ENCODE measurements at places on chromosomes 3 and 15.
A peak's percentile ranks its signal among the peaks of the same experiment; 100 is the strongest.

GRCh38 chr3:186339180-186339918 lies 22.7 kb downstream of the DGKG start:
- DNase-seq = no peak

GRCh38 chr3:183449391-183449790 lies 21.0 kb upstream of the MCF2L2 start:
- DNase-seq = peak; percentile 55

- DNase-seq = no peak
Observed at GRCh38 chr3:44436181-44436580, 41.3 kb downstream of the ZNF445 start.

DNA sequence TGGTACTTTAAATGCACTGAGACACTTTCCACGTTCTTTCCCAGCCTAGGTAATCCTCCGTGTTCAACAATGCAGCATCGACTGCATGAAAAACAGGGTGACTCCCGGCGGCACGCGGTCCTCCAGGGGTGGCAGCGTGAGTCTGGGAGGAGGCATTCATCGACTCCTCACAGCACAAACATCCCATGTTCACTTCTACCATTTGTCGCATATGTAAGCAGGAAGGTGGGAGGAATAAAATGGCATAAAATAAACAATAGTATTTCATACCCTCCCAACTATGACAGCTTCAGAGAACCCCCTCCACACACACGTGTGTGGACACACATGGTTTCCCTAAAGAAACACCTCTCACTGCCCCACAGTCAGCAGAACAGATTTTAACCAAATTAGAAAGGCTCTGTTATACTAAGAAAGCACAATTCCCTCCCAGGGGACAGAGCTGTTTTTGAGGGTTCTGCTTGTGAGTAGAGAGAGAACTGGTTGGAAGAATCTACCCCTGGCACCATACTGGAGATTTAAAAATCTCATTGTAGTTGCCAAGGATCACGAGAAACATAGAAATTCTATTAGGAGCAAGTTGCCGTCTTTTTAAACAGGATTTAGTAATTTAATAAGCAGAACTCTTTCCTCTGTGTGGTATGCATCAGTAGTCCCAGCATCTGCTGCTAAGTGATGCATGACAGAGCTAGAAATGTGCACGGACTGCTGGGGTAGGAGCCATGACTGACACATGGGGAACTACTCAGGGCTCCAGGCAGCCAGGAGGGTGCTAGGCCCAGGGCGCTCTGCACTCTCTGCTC lies 6.0 kb downstream of the FAM43A start:
- DNase-seq = no peak

DNA sequence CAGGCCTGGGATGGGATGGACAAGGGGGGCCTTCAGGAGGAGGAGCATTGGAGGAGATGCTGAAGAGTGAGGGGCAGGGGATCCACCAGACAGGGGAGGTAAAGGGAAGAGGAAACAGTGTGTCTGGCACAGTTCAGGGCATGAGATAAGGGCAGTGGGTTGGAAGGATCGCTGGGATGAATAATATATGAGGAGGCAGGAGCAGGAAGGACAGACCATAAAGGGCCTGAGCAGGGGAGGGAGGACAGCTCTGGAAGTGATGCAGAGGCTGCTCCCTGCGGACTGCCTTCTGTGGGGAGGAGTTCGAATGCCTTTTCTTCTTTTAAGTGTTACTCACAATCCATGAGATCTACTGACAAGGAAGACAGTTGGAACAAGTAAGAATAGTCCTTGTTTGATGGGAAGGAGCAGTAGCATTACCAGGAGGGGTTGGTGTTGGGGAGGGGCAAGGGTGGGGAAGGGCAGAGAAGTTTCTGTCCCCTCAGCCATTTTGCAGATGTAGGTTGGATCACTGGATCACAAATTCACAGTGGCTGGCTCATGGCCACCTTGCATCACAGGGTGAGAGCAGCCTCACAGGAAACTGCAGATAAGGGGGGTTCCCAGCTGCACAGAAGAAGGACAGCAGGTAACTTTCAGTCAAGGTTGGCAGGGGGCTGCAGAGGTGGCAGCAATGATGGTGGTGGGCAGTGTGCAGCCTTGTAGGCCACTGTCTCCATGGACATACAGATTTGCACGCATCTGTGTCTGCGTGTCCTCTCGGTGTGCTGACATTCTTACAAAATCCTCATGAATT lies 91.9 kb upstream of the SNRPN start:
- peak; percentile 43 for DNase-seq

DNA sequence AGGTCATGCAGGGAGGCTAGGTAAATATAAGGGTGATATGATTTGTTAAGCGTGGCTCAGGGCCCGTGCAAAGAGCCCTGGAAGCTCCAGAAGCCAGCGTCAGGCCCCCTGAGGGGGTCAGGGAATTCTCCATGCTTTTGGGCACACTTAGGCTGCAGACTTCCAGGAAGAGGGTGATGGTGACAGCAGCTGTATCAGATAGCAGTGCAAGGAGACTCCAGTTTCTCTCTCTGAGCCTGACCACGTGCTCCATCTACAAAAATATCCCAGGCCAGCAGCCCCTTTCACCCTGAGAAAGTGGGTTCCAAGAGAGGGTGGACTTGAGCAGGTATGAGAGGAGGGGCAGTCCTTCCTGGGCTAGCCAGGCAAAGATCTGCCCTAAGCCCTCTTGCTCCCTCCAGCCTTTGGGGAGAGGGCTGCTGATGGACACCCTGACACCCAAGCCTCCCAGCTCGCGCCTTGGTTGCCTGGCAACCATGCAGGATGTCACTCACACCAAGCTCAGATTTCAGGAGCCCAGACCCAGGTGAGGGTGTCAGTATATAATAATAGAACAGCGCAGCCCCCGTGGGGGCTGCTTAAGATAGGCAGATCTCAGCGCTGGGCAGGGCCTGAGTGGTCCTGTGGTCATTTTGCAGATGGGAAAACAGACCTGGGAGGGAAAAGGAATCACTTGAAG lies 35.8 kb downstream of the ATP2B2 start:
- no peak for DNase-seq

- no peak for DNase-seq
Observed at GRCh38 chr15:57298204-57298603, 78.1 kb upstream of the CGNL1 start.

DNA sequence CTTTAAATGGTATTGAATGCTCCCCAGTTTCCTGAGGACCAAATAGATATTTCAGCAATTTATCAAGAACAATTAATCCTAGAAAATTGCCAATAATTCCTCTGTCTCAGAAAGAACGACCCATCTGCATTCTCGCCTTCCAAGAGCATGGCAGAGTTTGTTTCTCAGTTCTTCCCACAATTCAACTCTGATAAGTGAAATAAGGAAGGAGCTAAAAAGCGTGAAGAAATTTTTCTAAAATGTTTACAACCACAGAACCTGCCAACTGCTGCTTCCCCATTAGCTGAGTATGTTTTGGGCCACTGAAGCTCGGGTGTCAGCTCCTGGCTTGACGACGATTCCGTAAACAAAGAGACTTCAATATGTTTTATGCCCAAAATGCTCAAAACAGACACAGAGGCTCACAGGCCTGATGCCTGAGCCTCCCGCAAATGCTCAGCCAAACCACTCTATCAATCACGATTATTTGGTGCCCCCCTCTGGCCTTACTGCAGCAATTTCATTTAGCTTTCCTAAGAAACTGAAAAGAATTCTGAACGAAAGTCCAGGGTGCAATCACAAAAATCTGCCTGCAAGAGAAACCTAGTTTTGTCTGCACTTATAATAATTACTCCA lies 259.2 kb upstream of the CCDC54 start:
- DNase-seq = peak; percentile 47

- DNase-seq = no peak
Observed at GRCh38 chr15:71804226-71804625, 6.1 kb upstream of the NR2E3 start.

- no peak for DNase-seq
Observed at GRCh38 chr3:102979682-102980354, 545.0 kb downstream of the ZPLD1 start.

DNA sequence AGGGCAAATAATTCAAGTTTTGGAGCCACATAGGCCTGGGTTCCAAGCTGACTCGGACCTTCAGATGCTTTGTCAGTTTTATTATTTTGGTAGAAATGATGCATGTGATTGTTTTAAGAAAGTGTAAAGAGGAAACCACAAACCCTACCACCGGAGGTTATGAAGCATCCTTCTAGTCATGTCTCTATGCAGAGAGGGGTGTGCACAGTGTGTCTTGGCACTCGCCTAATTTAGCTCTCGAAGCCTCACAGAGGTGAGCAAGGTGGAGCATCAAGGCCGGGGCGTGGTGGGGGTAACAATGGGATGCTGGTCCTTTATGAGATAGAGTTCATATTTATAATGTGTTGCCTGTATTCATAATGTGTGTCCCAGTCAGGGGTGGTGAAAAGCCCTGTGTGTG lies 63.7 kb upstream of the SMAD6 start:
- no peak for DNase-seq

DNA sequence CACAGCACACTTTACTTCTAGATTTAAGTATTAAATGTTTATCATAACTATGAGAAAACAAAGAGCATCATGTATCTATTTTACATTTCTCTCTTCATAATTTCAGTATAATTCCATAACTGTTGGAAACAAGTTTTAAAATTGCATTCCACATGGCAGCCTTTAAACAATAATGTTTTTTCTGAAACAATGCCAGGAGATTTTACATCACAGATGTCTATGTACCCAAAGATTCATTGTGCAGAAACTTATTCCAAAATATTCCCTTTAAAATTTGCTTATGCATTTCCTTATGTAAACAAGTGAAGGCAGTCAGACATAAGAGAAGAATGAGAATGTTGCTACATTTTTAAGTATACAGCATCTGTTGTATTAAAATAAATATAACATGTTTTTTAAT lies 324.9 kb upstream of the COL8A1 start:
- DNase-seq = no peak

DNA sequence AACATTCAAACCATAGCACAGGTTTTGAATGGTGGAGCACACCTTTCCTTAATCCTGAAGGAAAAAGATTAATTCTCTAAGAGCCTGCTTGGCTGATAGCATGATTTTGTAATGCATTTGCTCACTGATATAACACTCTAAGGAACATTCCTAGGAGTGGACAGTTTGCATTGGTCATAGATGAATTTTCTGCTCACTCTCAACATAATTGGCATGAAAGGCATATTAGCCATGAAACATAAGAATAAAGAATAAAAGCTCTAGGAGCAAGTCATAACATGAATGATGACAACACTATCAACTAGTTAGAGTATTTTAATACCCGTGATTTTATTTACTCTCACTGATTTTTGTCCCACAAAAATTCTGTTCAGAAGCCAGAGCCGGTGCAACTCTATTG lies 34.3 kb upstream of the LRTM1 start:
- no peak for DNase-seq

- DNase-seq = no peak
Observed at GRCh38 chr3:164390046-164390445, 688.2 kb downstream of the SI start.

GRCh38 chr3:168029705-168030104 lies 66.0 kb downstream of the GOLIM4 start:
- peak; percentile 4 for DNase-seq

DNA sequence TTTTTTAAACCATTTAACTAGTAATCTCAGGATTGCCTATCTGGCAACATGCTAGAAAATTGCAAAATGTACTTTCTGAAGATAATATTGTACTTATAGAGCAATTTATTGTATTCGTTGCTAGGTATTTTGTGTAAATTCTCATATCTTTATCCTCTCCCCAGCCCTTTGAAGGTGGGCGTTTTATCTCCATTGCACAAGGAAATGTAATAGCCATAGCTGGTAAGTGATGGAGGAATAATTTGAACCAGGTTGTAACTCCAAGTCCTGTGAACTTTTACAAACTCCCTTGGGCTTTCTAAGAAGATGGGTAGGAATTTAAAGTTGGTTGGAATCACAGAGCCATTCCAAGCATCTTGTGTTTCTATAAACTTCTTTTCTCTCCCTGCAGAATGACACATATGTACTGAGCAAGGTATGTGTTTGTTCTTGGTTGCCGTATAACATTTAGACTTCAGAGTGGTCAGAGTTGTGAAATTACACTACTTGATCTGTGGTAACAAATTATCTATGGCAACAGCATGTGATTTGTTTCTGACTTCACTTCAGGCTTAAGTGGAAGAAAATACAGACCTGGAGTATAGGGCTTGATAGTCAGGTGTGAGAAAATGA lies 170.9 kb downstream of the AKAP13 start:
- no peak for DNase-seq

DNA sequence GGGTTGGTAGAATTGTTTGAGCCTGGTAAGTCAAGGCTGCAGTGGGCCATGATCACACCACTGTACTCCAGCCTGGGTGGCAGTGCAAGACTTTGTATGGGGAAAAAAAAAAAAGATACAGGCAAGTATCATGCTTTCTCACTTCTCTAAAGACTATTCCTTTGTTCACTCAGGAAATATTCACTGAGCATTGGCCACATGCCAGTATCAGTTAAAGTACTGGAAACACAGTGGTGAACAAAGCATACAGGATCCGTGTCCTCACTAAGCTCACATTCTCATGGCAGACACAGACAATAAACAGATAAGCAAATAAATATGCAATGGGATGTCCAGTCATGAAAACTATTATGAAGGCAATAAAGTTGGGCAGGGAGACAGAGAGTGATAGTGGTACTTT lies 5.1 kb upstream of the MTHFS start:
- no peak for DNase-seq

- no peak for DNase-seq
Observed at GRCh38 chr15:72925661-72926060, 126.6 kb upstream of the NEO1 start.

DNA sequence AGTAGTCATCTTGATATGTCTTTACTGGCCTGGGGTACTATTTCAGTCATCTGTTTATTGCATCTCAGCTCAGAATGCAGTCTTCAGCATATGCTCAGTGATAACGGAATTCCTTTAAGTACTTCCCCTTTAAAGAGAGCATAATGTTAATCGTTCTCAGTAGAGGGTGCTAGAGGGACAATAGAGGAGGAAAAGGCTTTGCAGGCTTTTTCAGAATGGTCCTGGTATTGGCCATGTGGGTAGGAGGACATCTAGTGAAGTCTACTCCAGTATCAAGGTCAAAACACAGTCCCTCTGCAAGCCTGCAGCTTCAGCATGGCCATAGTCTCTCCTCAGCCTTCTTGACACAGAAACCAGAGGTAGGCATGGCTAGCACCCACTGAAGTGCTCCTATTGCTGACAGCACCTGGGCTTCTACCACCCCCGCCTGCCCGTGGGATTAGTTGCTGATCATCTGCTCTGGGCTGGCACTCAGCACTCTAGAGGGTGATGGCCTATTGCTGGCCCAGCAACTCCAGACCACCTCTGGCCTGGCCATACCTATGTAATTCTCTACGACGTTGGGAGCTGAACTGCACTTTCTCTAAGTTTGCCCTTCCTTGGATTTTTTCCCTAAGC lies 65.4 kb downstream of the KCNH8 start:
- peak; percentile 20 for DNase-seq

GRCh38 chr3:161067335-161067734 lies 37.8 kb downstream of the B3GALNT1 start:
- no peak for DNase-seq
